ENCODE measurements at places on chromosomes 12 and 14. TPM values are rescaled to one million over a fixed set of nuclear protein-coding genes. Genes with fewer than 3 reads are reported as not detected.

DNA sequence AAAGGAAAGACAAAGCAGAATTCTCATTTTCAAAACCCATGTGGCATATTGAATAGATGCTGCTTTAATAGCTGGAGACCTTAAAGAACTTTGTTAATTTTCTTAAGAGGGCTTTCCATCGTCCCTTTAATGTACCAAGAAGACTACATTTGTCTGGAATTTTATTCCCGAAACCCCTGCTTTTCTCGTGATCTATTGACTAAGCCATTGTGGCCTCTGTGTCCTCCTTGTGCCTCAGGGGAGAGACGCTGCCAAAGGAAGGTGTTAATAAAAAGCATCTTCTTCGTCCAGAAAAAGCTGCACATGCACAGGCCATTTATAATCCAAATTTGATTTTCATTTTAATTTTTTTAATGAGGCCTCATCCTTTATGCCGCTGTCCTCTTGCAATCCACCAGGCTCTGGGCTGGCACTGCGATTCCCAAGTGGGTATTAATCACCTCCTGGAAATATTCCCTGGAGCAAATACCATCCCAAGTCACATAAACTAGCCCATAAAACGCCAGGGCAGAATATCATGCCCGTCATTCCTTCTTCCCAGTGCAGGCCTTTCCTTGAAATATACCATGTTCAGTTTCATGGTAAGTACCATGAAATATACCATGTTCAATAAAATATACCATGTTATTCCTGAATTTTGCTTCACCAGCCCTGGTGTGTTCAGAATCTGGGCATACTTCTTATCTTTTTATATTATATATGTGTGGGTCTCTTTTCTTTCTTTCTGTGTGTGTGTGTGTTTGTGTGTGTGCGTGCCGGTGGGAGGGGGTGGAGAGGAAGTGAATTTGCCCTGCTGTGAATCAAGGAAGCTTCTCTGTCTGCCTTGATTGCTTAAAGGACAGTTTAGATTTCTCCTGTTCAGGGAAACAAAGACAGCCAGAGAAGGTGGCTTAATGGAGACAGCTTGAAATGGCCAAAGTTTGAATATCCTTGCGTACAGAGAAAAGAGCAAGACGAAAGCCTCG is 147.6 kb downstream of the PHETA1 start:
- no peaks in the 10 kb centered on the region for H3K4me1 ChIP-seq
- no peaks in the 10 kb centered on the region for H3K36me3 ChIP-seq
- no peak overlapping the region for H3K27ac ChIP-seq
- no peak for DNase-seq
- no peaks in the 10 kb centered on the region for H3K27me3 ChIP-seq

GRCh38 chr12:10142976-10143589 is 13.1 kb upstream of the CLEC7A start:
- H3K27ac ChIP-seq: no peak overlapping the region
- no peaks in the 10 kb centered on the region for H3K4me1 ChIP-seq
- DNase-seq: no peak
- H3K4me3 ChIP-seq: no peak overlapping the region
- H3K36me3 ChIP-seq: no peaks in the 10 kb centered on the region
- H3K27me3 ChIP-seq: no peaks in the 10 kb centered on the region

- H3K4me1 ChIP-seq: peaks cover 21% of the 10 kb centered on the region
- no peak for DNase-seq
- H3K4me3 ChIP-seq: peak overlapping the region; percentile 29
- H3K36me3 ChIP-seq: no peaks in the 10 kb centered on the region
Observed at GRCh38 chr12:8038659-8039114, 6.2 kb downstream of the FOXJ2 start.

DNA sequence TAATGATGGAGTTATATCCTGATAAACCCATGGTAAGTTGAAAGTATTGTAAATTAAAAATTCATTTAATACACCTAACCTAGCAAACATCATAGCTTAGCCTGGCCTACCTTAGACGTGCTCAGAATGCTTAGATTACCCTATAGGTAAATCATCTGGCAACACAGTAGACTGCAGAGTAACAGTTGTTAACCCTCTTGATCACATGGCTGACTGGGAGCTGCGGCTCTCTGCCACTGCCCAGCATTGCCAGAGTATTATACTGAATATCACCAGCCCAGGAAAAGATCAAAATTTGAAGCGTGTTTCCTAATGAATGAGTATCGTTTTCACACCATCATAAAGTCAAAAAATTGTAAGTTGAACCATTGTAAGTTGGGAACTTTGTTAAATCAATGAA is 17.8 kb upstream of the TMPRSS12 start:
- no peaks in the 10 kb centered on the region for H3K4me1 ChIP-seq
- H3K27me3 ChIP-seq: no peaks in the 10 kb centered on the region
- no peak overlapping the region for H3K4me3 ChIP-seq
- H3K27ac ChIP-seq: no peak overlapping the region
- H3K36me3 ChIP-seq: peaks cover 1% of the 10 kb centered on the region

DNA sequence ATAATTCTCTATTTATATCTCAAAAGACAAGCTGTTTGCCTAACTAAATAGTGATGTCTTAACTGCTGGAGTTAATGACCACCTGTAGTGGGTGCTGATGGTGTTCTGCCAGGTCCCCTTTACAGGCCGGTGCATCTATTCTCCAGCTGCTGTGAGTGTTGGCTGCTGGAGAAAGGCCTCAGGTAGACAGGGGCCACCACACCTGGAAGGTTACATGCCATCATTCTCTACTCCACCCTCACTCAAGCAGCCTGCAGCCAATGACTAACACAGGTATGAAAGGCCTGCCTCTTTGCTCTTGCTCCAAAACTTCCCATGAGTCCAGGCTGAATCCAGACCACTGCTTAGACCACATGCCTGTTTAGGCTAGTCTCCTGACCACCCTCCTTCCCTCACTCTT is 73.9 kb downstream of the RPS6KA5 start:
- H3K4me3 ChIP-seq: no peak overlapping the region
- no peaks in the 10 kb centered on the region for H3K27me3 ChIP-seq
- no peak overlapping the region for H3K27ac ChIP-seq
- H3K36me3 ChIP-seq: no peaks in the 10 kb centered on the region

- DNase-seq: no peak
- H3K4me1 ChIP-seq: no peaks in the 10 kb centered on the region
- no peak overlapping the region for H3K27ac ChIP-seq
Observed at GRCh38 chr12:124779161-124780141, 84.2 kb downstream of the SCARB1 start.

- no peak for DNase-seq
- no peak overlapping the region for H3K4me3 ChIP-seq
- H3K27me3 ChIP-seq: no peaks in the 10 kb centered on the region
- H3K4me1 ChIP-seq: 0 out of 2 replicates have a peak, but pooled peaks cover 4% of the 10 kb centered on the region
- H3K27ac ChIP-seq: no peak overlapping the region
Observed at GRCh38 chr14:75513911-75514672, 8.2 kb upstream of the BATF start.

GRCh38 chr14:91372671-91373495 is 44.7 kb downstream of the CCDC88C start:
- DNase-seq: no peak
- no peak overlapping the region for H3K27ac ChIP-seq
- H3K27me3 ChIP-seq: no peaks in the 10 kb centered on the region
- H3K4me3 ChIP-seq: no peak overlapping the region

DNA sequence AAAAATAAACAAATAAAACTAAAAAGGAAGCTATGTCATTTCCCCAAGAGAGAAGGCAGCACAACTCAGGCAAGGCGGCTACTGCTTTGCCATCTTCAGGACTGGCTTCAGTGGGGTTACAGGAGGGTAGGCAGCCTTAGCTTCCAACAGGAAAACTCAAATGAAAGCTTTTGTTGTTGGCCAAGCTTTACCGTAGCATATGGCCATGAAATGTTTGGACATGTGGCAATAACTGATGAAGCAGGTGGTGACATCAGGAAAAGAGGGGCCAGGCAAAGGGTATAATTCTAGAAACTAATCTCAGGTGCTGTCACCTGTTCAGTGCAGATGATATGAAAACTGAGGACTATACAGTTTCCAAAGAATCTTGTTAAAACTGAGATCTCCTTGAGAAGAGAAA is 22.8 kb upstream of the NPFF start:
- DNase-seq: no peak
- no peaks in the 10 kb centered on the region for H3K27me3 ChIP-seq
- H3K36me3 ChIP-seq: peaks cover 6% of the 10 kb centered on the region
- H3K4me3 ChIP-seq: no peak overlapping the region
- no peaks in the 10 kb centered on the region for H3K4me1 ChIP-seq

The DBX2 gene
- not detected for total RNA-seq

The PPP4R4 gene
- 9.6 TPM for total RNA-seq

DNA sequence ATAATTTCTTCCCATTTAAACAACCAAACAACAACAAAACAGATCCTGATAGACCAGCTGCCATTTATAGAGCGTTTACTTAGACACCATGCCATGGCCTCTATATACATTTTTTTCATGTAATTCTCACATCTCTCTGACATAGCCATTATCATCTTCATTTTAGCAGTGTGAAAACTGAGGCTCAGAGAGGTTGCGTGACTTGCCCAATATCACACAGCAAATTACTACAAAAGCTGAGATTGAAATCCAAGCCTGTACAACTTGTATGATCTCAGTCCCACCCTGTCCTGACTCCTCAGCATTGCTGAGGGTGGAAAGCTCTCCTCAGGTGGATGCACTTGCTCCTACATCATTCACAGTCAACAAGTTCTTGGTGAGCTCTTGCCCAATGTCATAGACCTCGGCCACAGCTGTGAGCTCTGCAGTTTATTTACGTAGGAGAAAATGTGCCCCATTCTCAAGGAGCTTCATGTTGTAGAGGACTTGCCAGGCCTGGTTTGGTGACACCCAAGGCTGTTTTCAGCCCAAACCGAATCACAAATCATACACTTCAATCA is 55.5 kb downstream of the CRACR2A start:
- no peaks in the 10 kb centered on the region for H3K27me3 ChIP-seq
- DNase-seq: no peak
- no peak overlapping the region for H3K4me3 ChIP-seq

DNA sequence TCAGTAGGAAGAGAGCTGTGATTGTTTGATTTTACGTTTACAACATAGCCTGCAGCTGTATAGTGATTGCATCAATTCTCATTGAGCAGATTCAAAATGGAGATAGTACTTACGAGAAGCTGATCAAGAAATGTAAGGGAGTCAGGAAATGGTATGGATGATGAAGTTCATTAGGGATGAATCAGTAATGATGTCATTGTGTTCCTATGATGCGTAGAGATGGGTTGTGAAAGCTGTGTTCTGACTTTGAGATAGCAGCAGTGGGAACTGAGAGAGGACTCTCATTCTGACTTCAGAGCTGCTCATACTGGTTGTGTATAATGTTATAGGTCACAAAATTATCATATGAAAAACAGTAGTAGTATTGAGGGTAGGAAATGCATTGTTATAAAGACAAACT is 44.0 kb downstream of the TTLL5 start:
- H3K4me1 ChIP-seq: no peaks in the 10 kb centered on the region
- no peak overlapping the region for H3K27ac ChIP-seq
- no peaks in the 10 kb centered on the region for H3K36me3 ChIP-seq
- H3K27me3 ChIP-seq: no peaks in the 10 kb centered on the region

All from H1 (cell line).